Glomerular endothelial cell (primary cell): ENCODE measurements at places on chromosomes 13 and 19. TPM values are rescaled to one million over a fixed set of nuclear protein-coding genes. Genes with fewer than 3 reads are reported as not detected.

KIR3DL1 gene
- total RNA-seq, result not detected in 2 replicates

CCDC169 gene
- 1.6 TPM in 2 replicates for total RNA-seq

SUGP2 gene
- 34.8 and 38.9 TPM in 2 replicates for total RNA-seq

DNAAF3 gene
- total RNA-seq, result 1.6 and 1.7 TPM in 2 replicates

- no peak for DNase-seq
Observed at GRCh38 chr19:42229855-42230351, 9.8 kb downstream of the ZNF526 start.

- peak; percentile 96 for DNase-seq
Observed at GRCh38 chr19:6056801-6057650, 53.3 kb downstream of the RFX2 start.

GRCh38 chr13:99043831-99044231, 66.0 kb upstream of the DOCK9 start:
- DNase-seq, result no peak

GRCh38 chr13:94382517-94382916, 97.0 kb downstream of the DCT start:
- no peak for DNase-seq

- no peak for DNase-seq
Observed at GRCh38 chr19:55261671-55262126, 2.9 kb upstream of the PPP6R1 start.

DNA sequence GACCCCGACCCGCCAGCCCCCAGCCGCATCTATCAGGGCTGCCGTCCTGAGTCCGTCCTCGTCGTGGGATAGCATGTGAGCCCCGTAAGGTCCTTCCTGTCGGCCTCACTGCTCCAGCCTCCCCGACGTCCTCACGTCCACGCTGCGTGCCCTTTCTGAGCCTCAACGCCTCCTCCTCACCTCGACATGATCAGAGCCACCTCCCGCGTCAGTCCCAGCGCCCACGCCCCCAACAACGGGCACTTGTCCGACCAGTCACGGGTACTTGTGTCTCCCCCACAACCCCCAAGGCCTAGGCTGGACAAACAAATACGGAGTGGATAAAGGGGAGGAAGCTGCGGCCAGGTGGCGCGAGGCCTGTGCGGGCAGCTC, 665 bp downstream of the ZNF497 start:
- DNase-seq, result no peak

DNA sequence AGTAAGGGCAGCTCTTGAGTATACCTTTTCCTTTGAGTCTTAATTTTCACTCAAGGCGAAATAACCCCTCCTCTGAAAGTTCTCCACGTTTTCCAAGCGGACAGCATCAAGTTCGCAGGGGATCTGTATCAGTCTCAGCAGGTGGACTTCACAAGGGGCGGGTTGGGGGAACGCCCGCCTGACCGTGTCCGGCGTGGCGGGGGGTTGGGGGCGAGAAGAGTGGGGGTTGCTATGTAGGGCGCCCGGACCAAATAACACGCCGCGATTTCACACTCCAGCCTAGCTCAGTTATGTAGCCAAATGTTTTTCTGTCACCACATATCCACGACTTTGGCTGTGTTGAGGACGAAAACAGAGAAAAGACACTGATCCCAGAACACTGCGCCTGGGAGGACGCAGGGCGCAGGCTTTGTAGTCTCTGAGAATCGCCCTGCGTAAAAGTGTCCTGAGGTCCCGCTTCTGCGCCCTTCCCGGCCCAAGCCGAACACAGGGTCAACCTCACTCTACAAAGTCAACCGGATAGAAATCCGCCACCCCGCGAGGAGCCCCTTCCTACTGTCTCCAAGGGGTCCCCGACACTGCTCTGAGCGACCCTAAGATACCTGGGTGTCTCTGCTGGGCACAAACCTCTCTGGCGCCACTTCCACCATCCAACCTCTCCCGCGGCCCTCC, 524 bp downstream of the RUBCNL start:
- no peak for DNase-seq

DNA sequence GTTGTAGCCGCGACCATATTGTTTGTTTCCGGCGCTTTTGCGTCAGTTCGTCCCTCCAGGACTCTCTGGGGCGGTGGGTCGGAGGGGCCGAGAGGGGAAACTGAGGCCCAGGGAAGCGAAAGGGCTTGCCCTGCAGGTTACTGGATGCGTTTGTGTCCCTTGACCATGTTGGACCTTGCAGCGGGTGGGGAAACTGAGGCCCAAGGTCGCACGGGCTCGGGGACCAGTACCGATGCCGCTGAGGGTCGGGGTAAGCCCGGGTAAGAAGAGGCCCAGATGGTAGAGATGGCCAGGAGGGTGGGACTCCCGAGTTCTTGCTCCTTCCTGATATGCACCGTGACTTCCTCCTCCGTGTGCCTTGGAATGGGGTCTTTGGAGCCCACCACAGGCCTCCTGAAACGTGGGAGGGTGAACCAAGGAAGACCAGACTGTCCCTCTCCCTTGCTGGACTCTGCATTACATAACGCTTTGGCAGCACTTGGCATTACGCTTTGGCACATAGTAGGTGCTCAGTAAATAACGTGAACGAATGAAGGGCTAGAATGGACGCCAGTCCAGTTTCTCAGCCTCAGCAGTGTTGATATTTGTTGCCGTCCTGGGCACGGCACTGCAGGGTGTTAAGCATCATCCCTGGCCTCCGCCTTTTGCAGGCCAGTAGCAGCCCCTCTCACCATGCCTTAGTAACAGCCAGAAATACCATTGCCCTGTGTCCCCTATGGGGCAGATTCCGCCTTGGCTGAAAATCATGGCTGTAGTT, 743 bp downstream of the CHAF1A start:
- DNase-seq, result no peak
